ENCODE measurements at places on chromosomes 2 and 18.

DNA sequence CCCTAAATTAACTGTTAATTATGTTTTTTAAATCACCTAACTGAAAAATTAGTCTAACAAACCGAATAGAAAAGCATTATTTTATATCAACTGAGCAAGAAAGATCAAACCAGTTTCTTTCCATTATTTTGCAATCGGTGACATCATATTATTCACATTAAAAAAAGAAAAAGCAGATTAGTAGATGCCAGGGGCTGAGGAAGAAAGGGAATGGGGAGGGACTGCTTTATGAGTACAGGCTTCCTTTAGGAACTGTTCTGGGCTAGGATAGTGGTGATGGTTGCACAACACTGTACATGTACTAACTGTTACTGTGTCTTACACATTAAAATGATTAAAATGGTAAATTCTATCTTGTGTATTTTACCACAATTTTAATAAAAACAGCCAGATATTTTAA, 59.3 kb downstream of the COBLL1 start:
- DNase-seq = no peak

DNA sequence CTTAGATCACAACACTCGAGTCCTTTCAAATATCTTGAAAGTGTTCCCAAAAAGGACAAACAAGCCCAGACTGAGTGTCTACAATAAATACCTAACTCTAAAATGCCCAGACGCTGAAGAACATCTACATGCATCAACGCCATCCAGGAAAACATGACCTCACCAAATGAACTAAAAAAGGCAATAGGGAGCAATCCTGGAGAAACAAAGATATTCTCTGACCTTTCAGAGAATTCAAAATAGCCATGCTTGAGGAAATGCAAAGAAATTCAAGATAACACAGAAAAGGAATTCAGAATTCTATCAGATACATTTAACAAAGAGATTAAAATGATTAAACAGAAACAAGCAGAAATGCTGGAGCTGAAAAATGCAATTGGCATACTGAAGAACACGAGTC, 61.2 kb upstream of the CHN1 start:
- DNase-seq = no peak

GRCh38 chr2:236168110-236169080, at the start of gene GBX2:
TSS of gene GBX2 (minus strand) at chr2:236168386. CDS start at chr2:236167971, 415 bp downstream.
- no peak for DNase-seq

- DNase-seq = no peak
These were observed 128.7 kb upstream of the TANK start for GRCh38 chr2:161031511-161031910.

DNA sequence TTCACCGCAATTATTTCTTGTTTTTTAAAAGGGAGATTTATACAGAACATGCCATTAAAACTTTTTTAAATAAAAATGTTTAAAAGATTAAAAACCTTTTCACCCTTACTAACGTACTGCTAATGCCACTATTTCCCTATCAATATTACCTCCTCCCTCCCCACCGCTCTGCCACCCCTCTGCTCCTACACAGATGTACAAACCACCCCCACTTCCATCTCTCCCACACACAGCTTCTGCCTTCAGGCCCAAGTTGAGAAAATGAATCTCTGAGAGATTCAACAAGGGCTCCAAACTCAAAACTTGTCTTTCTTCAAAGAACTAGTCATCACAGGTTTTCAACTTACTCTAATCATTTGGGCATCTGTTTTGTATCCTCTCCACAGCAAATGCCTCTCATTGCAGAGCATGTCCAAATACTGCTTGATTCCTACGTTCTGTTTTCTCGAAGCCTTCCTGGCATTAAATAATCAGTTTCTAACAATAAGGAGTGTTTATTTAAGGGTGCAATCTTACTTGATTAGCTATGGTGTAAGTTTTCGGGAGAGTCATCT, 32.1 kb downstream of the FARSB start:
- DNase-seq = no peak

- DNase-seq = peak; percentile 73
These were observed 16.4 kb downstream of the TCF23 start for GRCh38 chr2:27164960-27165763.

DNA sequence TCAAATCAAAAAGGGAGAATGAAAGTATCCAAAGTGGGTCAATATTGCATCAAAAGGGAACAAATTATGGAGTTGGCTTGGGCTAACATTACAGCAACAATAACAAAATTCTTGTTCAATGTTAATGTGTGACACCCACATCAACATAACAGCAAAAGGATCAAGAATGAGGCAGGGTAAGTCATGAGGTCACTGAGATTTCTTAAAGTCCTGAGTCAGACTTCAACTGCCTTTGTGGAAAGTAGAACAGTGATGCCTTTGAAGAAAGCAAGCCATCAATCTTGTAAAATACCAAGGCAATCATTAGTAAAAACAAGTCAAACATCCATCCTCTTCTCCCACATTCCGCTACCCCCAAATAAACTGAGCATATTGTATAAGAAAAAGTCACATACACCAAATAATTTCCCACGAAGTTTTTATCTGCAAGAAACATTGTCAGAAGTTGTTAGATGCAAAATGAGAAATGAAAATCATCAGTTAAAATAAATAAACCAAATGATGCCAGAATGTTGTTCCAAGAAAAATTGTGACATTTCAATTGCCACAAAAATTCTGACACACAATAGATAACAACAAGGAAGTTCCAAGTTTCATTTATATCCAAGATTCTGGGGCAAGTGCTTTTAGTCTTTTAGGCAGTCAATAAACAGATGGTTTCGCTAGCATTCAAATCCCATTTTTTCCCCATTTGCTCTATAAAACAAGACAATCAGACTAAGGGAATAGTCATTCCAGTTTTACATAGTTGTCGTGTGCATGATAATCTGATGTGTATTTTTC, 216.1 kb upstream of the SETBP1 start:
- DNase-seq = no peak

- DNase-seq = no peak
These were observed 150.7 kb downstream of the COL4A4 start for GRCh38 chr2:227013330-227013729.

DNA sequence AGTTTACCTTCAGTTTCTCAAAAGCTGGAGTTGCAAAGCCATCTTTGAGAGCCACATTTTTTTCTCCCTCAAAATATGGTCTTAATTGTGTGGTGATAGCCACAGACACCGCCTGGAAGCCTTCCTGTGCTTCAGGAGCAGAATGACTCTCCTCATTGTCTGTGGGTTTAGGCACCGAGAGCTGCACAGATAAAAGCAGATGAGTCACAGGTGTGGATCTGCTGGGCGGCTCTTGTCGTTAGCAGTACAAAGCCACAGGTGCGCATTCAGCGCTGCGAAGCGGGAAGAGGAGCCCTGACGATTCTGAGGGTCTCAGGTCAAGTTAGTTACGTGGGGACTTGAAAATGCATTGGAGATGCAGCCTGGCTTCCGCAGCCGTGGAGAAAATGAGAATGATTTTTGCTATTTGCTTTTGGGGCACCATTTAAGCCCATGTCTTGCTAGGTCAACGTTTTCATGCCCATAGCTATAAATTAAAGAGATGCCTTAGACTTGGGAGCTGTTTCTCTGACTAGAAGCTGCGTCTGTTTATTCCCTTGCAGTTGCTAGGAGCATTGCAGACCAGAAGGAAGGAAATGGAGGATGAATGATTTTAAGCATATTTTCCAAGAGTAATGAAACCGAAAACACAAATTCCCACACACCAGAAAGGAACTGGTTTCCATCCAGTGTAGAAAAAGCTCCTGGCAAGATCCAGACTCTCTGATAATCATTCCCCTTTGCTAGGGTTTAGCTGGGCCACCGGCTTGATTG, 51.5 kb downstream of the KLHL29 start:
- DNase-seq = no peak

DNA sequence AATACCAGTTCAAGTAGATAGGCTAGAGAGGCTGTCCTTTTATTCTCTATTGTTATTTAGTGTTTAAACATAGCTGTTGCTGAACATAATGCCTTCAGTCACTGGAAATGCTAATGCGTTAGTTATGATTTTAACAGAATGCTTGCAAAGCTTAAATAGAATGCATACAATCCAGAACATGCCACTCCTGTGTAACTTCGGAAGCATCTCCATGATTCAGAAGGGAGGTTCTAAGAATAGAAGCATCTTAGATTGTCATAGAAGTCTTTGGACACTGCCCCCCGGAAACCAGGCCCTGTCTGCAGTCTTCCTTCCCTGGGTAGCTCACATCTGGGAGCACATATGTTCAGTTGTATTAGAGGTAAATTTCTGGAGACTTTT, 73.2 kb downstream of the ZNF532 start:
- DNase-seq = peak; percentile 37

DNA sequence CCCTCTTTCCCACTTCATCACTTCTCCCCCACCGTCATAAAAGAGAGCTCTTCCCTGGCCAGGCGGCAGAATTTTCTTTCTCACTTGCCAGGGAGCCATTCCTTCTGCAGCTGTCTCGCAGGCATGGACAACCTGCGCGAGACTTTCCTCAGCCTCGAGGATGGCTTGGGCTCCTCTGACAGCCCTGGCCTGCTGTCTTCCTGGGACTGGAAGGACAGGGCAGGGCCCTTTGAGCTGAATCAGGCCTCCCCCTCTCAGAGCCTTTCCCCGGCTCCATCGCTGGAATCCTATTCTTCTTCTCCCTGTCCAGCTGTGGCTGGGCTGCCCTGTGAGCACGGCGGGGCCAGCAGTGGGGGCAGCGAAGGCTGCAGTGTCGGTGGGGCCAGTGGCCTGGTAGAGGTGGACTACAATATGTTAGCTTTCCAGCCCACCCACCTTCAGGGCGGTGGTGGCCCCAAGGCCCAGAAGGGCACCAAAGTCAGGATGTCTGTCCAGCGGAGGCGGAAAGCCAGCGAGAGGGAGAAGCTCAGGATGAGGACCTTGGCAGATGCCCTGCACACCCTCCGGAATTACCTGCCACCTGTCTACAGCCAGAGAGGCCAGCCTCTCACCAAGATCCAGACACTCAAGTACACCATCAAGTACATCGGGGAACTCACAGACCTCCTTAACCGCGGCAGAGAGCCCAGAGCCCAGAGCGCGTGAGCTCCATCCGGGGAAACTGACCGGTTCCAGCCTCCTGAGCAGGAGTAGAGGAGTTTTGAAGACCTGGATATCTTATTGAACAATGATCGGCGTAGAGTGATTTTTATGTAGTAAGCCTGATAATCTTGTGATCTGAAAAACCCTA, at the start of gene MSGN1:
Gene MSGN1, plus strand, starts transcription at position 65 of the 850 bp plus-strand sequence. Its CDS starts 59 bp downstream, at position 124.
- DNase-seq = no peak

- DNase-seq = no peak
These were observed 27.2 kb downstream of the ANKRD29 start for GRCh38 chr18:23635283-23636070.
